Esophagus squamous epithelium (tissue), 5 donors: ENCODE measurements at places on chromosomes 3 and 15.

- DNase-seq, result no peak
Measured at GRCh38 chr3:113213896-113214587, 2.7 kb downstream of the BOC start.

DNA sequence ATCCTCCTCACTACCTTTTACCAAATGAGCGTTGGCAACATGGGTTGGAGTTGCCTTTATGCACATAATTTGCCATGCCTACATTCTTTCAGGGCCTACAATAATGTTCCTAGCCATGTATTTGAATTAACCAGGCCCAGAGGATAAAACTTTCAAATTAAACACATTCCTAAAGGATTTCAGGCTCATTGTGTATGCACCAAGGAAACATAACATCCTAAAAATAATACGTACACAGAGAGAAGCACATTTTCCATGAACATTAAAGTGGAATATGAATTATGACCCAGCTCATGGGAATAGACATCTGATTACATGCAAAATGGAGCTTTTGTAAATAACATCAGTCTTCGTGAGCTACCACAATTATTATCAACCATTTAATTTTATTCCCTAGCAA is 203.3 kb downstream of the RORA start:
- DNase-seq, result no peak

DNA sequence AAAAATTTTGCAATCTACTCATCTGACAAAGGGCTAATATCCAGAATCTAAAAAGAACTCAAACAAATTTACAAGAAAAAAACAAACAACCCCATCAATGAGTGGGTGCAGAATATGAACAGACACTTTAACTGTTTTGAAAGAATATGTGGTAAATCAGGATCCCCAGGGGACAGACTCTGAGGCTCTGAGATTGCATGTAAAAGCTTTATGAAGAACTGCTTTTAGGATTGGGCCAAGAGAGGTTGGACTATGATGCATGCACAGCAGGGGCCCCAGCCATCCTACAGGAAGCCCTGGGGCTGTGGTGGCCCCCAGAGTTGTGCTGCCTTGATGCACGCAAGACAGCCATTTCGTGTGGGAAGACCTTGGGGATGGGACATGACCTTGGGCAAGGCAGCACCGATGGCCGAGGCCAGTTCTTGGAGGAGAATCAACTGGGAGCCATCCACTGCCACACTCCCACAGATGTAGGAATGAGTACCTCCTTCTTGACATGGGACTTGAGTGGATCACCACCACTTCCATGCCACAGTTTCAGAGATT is 298.1 kb upstream of the THBS1 start:
- no peak for DNase-seq

DNA sequence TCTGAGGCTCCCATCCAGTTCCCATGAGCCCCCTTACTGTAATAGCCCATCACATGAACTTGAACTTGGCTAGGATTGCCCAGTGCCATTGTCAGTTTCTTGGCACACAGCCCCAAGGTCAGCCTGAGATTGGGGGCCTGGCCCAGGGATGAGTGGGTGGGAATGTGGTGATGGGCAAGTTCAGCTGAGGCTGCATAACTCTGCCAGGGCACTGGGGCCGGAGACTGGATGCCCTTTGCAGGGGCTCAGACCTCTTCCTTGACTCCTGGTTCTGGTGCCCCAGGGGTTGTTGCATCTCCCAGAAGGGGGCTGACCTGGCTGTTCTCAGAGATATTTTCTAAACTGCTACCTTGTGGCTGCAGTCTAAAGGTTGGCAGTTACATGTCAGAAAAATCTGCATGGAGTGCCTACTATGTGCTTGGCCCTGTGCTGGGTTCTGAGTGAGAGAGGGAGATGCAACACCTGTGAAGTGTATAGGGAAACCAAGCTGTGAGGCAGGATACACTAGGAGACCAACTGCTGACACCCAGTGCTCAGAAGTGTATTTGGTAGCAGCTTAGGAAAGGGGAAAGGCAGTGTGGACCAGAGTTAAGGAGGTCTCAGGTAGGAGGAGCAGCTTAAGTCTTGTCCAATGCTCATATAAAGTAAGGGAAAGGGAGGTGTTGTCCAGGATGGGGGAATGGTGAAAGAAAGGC is 74.8 kb upstream of the PRR23C start:
- DNase-seq, result no peak

DNA sequence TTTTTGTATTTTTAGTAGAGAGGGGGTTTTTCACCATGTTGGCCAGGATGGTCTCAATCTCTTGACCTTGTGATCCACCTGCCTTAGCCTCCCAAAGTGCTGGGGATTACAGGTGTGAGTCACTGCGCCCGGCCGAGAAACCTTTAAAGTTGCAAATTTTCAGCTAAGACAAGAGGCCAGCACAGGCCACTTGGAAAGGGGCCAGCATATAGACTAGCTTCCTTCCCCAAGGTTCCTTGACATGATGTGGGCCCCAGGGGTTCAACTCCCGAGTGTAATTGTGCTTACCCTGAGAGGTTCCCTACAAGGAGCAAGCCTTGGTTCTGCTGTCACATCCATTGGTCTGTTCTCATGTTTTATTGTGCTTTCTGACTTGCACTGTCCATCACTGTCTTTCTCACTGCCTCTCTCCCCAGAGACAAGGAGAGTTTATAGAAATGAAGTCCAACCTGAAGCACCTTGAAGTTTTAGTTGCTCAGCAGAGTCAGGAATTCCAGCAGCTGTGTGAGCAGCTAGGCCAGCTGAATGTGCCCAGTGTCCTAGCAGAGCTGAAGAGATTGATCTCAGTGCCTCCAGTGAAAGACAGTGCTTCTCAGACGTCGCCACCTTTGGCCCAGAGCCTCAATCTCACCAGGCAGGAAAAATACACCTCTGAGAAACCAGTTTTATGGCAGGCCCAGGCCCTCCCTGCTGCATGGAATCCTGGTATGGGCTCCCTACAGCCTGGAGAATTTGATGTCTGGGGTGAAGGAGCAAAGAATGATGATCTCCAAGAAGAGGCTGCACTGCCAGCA is 21.1 kb downstream of the C3orf62 start:
- DNase-seq, result no peak
